Stimulated activated naive CD4-positive, alpha-beta T cell treated with Interleukin-2 at 50 U/mL for 16 hours (primary cell): ENCODE measurements at places on chromosomes 16 and 17.
A peak's percentile ranks its signal among the peaks of the same experiment; 100 is the strongest.

- DNase-seq = no peak
Observed at GRCh38 chr17:38592487-38592886, 13.3 kb downstream of the SRCIN1 start.

- DNase-seq = no peak
Observed at GRCh38 chr16:48632137-48632774, 22.3 kb upstream of the N4BP1 start.

- DNase-seq = no peak
Observed at GRCh38 chr16:71526111-71526631, at the start of gene CHST4. CHST4 (plus strand) TSS chr16:71526426; CDS start chr16:71536678, 10,252 bp downstream.

GRCh38 chr17:15929941-15930340 lies 15.0 kb upstream of the ADORA2B start:
- DNase-seq = no peak

GRCh38 chr17:67759355-67760171 lies 41.8 kb downstream of the NOL11 start:
- no peak for DNase-seq

DNA sequence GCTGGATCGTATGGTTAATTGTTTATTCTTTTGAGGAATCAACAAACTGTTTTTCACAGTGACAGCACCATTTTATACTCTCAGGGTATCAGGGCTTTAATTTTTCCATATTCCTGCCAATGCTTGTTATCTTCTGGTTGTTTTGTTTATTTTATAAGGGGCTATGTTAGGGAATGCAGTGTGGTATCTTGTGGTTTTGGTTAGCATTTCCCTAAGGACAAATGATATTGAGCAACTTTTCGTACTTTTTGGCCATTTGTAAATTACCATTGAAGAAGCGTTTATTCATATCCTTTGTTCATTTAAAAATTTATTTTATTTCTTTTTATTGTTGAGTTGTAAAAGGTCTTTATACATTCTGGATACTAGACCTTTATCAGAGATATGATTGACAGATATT lies 322.0 kb upstream of the SALL1 start:
- DNase-seq = no peak

GRCh38 chr17:33944412-33944811 lies 310.7 kb upstream of the CCL2 start:
- DNase-seq = no peak

DNA sequence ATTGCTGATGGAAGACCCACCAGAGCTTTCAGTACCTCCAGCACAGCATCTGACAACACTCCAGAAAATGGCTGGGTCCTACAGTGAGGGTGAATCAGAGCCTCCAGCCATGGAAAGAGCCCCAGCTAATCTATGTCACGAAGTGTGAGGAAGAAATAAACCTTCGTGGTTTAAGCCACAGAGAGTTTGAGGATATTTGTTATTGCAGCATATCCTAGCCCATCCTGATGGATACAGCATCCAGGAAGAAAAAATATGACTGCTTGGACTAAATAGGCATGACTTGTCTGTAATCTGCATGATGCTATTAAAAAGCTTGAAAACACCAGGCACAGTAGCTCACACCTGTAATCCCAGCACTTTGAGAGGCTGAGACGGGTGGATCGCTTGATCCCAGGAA lies 13.3 kb upstream of the CCL17 start:
- DNase-seq = no peak

DNA sequence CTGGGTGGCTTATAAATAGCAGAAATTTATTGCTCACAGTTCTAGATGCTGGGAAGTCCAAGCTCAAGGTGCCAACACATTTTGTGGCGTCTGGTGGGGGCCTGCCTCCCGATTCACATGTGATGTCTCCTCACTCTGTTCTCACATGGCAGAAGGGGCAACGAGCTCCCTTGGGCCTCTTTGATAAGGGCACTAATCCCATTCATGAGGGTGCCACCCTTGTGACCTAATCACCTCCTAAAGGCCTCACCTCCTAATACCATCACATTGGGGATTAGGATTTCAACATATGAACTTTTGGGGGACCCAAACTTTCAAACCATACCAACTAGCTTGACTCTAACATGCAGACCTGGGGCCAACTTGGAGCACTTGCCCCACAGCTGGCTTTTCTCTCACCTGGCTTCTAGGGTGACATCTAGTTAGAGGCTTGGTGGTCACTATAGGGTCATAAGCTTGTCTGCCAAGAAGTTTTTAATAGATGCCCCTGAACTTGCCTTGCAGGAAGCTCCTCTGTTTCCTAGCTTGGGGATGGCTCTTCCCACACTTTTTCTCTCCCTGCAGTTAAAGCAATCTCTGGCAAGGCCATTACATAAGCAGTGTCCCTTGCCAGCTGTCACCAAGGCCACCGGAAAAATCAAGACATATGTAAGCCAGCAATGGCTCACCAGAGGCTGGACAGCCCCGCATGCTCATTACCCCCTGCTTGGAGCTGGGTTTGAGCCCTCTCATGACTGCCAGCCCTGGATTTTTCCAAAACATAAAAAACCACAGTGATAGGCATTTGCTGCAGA lies 8.4 kb upstream of the MED9 start:
- no peak for DNase-seq

- DNase-seq = no peak
Observed at GRCh38 chr16:7998789-7999453, 591.4 kb downstream of the TMEM114 start.

GRCh38 chr17:82668631-82669099 lies 20.4 kb upstream of the WDR45B start:
- DNase-seq = no peak

DNA sequence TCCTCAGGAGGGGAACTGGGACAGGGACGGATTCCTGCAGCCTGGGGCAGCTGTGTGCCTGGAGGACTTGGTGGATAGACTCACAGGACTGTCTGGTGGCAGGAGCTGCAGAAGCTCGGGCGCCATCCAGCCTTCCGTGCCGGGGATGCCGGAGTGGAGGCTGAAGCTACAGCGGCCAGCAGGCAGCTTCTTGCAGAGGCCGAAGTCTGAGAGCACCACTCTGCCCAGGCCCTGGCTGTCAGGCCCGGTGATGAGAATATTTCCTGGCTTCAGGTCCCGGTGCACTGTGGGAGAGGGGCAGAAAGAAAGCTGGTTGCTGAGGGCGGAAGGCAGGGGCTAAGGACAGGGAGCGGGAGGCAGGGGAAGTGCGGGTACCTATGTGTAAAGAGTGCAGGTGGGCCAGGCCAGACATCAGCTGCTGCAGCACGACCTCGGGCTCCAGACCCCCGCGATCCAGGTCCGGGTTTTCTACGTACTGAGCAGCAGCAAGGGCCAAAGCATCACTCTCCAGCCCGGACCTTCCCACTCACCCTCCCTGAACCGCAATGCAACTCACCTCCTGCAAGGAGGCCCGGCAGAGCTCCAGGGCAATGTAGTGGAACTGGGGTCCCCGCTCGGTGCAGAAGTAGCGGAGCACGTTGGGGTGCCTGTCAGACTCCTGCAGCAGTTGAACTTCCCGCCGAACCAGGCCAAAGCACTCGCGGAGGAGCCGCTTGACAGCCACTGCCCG lies 16.1 kb downstream of the PLK1 start:
- no peak for DNase-seq

GRCh38 chr16:86995456-86995855 lies 321.7 kb downstream of the C16orf95 start:
- DNase-seq = no peak

GRCh38 chr17:75502721-75503329 lies 12.5 kb downstream of the CASKIN2 start:
- no peak for DNase-seq

- no peak for DNase-seq
Observed at GRCh38 chr16:28090646-28091377, 27.3 kb upstream of the GSG1L start.

DNA sequence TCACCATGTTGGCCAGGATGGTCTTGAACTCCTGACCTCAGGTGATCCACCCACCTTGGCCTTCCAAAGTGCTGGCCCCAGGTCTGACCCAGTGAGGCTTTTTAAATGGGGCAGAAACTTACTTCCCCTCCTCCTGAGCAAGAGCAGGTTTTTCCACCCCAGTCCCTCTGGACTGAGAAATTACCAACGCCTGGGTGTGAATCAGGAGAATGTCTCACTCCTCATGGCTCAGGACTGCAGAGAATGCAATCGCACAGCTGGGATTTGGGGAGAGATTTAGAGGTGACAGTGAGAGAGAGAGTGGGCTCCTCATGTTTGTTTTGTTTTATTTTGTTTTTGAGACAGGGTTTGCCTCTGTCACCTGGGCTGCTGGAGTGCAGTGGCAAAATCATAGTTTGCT lies 203.6 kb downstream of the RAB11FIP4 start:
- no peak for DNase-seq

DNA sequence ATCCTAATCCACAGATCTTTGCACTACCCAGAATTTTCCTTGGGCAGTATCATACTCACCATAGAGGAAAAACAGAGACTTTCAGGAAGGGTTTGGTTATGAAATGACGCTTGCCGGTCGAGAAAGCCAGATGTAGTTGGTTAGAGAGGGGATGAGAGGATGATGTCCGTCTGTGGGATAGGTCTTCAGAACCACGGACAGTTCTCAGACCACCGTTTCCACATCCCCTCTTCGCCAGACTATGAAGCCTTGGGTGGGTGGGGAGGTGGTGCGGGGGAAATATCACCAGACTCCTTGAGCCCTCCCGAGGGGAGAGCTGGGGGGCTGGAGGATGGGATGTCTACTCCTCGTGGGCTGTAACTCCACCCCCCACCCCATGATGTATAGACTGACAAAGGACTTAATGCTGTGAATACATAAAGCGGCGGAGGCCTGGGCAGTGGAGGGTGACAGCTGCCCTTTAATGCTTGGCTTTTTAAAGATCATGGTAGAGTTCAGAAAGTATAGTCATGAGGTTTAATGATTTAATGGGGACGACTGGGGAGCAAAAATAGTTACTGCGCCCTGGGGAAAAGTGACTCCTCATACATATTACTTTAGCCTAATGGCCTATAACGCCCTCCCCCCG lies 96.6 kb downstream of the MRM1 start:
- no peak for DNase-seq

- DNase-seq = no peak
Observed at GRCh38 chr16:18852647-18853046, 51.3 kb upstream of the ARL6IP1 start.

DNA sequence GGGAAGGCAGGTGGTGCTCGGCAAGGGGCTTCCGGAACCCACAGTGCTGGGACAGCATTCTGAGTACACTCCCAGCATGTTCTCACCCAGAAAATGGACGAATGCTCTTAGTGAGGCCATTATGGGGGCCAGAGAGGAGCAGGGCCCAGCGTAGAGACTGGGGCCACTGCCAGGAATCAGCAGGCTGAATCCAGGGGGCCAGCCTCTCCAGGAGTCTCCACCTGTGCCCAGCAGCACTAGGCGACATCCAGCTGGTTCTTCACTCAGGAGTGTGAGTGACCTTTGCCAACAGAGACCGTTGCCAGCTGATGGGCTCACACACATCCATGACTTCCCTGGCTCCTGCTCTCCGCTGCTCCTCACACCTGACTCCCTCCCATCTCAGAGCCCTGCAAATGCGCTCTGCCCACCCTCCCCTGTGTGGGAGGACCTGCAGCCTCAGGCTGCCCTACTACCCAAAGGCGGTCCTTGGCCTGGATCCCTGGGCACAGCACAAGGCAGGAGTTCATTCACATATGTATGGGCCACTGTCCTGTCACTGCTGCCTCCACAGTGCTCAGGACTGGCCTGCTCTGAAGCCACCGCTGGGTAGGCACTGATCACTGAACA lies 5.1 kb downstream of the RHBDF1 start:
- no peak for DNase-seq

DNA sequence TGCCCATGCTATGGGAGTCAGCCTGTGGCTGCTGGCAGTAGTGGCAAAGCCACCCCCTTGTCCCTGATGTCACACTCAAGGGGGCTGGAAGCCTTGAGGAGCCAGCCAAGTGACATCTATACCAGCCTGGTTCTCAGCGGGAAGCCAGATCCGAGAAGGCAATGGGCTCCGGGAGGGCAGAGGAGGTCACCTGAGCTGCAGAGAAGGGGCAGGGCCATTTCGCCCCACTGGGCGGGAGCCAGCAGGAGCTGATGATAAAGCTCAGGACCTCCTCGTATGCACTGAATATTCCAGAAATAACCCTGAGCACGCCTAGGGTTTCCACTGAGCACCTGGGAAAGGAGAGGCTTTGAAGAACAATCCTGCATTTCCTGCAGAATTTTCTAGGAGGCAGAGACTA lies 19.0 kb downstream of the MRPS23 start:
- no peak for DNase-seq

DNA sequence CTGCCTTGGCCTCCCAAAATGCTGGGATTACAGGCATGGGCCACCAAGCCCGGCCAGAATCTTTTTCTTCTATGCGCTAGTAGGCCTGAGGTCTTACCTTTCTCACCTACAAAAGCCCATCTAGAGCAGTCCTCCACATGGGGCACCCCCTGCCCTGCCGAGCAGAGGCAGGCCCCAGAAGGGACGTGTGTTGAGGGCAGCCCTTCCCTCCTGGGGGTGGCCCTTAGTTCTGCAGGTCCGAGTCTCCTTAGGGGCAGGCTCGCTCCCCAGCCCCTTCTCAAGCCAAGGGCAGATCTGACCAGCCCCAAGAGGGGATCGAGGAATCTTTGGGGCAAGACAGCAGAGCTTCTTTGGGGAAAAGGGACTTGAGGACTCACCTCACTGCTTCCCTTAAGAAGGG lies 17.9 kb upstream of the ALDH3A1 start:
- no peak for DNase-seq

DNA sequence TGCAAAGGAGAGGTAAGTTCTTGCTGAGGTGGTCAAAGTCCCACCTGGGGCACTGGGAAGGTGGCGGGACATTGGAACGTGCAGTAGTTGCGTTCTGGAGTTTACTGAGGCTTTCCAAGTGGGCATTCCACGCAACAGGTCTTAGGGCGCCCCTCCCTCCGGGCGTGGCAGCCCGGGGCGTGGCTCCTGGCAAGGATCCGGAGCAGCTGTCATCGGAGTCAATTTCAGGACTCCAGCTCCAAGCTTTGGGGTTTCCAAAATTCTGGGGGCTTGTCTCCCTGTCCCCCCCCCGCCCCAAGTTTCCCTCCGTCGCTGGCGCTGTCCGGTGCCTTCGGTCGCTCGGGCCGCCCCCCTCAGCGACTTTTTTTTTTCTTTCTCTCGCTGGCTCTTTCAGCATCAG lies 43.1 kb upstream of the AMZ2 start:
- no peak for DNase-seq

DNA sequence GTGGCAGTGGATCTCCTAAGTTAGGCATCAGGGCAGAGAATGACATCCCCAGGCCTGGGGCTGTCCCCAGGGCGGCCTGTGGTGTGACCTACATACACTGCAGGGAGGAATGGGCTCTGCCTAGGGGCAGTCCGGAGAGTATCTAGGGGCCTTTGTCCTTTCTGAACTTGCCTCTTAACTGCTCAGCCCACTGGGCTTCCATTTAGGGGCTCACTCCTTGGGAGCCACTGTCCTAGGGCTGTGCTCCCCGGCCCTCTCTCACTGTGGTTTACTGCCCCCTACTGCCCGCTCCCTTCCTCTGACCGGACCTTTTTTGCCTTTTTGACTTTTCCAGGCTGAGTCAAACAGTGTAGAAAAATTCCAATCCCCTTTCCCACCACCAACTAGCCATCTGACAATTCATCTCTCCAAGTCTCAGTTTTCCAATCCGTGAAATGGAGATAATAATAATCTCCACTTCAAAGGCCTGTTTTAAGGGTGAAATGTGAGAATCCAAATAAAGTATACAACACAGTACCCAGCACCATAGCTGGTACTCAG lies 66.8 kb downstream of the DNAH3 start:
- DNase-seq = peak; percentile 19
